ENCODE measurements at places on chromosomes 12 and 14.
A peak's percentile ranks its signal among the peaks of the same experiment; 100 is the strongest.

- no peak for DNase-seq
These were observed 57.2 kb upstream of the RIN3 start for GRCh38 chr14:92456215-92457015.

DNA sequence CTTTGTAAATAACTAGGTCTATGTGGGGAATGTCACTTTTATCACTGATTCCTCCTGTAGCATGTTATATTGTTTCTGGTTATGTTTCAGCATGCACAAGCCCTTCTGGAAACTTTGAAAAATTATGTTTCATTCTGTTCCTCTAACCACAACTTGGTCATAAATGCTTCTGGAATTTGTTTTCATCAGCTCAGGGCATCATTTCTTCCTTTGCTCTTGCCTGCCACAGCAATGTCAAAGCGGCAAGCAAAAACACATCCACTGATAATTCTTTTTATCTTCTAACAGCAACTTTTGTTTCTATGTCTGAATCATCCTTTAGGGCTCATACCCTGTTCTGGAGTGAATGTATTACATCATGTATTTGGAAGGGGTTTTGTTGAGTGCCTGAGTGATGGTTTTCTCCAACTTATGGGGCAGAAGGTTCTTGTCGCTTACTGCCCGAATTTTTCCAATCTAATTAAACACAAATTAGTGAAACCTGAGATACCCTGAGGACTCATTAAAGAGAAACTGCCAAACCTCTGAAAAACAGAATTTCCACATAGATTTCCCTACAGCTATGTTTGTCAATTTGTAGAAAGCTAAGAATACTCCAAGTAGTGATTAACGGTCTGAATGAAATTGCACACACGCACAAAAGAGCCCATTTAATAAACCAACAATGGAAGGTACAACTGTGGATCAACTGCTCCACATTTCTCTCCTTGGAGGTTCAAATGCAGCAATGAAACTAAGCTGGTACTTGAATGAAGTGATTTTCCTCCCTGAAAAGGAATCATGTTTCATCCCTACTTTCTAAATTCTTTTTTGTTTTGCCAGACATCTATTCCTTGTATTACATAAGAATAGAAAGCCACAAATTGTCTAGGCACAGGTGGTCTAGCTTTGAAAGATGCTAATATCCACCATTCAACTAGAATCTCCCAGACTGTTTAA, 173.5 kb upstream of the KRR1 start:
- DNase-seq = no peak

DNA sequence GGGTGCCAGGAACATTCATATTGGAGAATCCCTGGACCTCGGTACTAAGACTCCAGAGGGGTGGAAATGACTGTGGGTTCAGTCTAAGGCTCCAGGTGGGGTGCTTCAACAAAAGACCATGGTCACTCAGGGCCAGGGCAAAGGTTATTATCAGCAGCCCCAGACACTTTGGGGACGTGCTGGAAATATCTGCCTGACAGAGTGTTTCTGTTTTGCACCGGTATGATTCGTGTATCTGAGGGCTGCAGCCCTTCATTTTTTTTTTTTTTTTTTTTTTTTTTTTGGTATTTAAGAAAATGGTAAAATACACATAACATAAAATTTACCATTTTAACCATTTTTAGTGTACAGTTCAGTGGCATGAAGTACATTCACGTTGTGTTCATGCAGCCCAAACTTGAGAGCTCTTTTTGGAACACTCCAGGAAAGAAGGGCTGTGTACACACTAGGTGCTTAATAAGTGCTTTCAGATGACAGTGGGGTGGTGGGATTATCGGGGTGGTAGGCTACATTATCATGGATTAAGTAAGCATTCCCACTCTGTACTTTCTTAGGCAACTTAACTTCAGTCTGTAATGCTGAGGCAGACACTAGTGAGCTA, 120.3 kb downstream of the CHST11 start:
- DNase-seq = no peak

DNA sequence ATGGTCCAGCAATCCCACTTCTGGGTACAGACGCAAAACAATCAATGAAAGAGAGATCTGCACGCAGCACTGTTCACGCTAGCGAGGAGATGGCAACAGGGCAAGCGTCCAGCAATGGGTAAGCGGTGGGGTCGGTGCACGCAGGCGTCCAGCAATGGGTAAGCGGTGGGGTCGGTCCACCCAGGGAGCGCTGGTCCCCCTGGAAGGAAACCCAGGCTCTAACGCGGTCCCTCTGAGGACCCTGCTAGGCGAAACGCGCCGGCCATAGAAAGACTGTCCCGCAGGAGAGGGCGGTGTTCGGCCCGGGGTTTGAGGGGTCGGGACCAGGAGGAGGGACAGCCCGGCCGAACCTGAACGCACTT, 618 bp upstream of the PGAM5 start:
- DNase-seq = no peak

GRCh38 chr12:52271158-52271557, 3.3 kb upstream of the KRT86 start:
- no peak for DNase-seq

- no peak for DNase-seq
These were observed 109.2 kb downstream of the EFCAB11 start for GRCh38 chr14:89845346-89845745.

DNA sequence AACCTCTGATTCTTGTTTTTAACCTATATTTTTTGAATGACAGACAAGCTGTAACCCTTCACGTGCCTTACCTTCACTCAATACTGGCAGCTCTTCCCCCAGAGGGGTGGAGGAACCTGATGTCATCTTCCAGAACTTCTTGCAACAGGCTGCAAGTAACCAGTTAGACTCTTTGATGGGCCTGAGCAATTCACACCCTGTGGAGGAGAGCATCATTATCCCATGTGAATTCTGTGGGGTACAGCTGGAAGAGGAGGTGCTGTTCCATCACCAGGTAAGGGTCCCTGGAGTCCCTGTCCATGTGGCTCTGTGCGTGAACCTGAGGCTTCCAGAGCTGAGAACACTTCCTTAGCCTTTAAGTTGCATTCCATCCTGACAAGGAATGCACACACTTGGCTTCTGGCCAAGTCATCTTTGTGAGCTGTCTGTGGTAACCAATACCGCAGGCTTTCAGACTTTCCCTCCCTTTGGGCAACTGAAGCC, 22.7 kb downstream of the TRAFD1 start:
- no peak for DNase-seq

GRCh38 chr12:111444925-111445725, 39.4 kb downstream of the SH2B3 start:
- peak; percentile 41 for DNase-seq

DNA sequence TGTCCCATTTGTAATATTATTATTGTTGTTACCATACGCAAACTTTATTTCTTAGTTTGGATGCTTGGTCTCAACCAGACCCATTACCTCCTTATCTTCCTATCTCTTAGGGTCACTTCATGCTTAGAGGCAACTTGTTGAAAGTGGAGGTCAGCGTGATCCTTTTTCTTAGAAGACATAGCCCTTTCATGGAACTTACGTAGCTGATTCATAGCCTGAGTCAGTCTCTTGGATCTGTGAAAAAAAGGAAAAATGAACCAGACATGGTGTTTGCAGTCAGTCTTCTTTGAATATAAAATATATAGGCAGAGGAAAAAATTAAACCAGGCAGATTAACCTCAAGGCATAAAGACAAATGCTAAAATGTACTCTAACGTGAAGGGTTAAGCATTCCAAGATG, 613.7 kb downstream of the DIO2 start:
- DNase-seq = no peak

DNA sequence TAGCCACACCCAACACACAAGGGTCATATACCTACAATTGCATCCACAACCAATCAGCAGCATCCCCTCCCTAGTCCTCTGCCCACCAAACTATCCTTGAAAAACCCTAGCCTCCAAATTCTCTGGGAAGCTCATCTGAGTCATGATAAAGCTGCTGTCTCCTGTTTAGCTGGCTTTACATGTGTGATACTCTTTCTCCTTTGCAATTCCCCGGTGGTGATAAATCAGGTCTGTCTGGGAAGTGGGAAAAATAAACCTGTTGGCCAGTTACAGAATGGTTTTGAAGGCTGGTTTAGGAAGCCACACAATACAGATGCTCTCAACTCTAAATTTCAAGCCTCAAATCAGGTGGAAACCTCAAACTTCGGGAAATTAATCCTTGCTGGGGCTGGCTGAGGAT, 41.9 kb downstream of the TMEM132D start:
- no peak for DNase-seq

GRCh38 chr12:89138048-89138852, 214.1 kb downstream of the DUSP6 start:
- no peak for DNase-seq

DNA sequence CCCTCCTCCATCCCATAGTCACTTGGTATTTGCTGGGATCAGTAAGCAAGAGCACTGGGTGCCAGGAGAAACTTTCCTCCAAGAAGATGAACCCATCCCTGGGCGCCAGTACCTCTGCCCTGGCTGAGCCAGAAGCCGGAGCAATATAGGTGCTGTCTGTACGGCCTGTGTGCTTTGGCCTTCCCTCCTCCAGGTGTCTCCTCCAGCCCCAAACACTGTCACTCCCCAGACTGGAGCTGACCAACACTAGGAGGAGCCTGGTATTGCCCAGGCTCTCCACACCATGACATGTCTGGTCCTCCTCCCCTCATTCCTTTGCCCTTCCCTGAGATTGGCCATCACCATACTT, 4.9 kb downstream of the GSTZ1 start:
- no peak for DNase-seq

DNA sequence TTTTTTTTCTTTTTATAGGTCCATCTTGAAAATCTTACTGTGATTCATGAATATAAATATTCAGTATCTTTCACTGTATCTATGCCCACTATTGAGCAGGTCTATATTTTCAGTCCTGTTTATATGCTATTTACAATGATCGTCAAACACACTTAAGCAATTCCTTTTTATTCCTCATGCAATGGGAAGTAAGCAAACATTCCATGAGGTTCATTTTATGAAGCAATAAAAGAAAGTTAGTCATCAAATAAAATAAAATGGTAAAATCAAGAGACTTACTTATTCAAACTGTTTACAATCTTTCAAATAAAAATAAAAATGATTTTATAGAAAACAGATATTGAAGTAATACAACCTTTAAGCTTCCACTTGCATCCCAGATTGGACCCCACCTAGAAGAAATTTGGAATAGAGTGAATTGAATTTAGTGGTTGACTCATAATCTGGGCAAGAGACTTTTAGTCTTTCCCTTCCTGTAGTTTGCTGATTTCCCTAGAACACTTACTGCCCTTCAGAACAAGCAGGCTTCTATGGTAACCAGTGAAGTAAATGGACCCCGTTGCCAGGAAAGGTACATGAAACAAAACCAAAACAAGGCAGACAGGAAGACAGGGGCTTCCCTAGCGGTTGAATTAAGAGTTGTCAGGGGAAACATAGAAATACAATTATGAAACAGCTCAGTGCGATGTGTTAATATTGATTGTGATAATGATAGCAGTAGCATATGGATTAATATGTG, 241.0 kb upstream of the ATP2B1 start:
- DNase-seq = peak; percentile 15

- no peak for DNase-seq
These were observed 173.4 kb upstream of the ATP2B1 start for GRCh38 chr12:89882050-89882449.

- no peak for DNase-seq
These were observed 39.6 kb upstream of the LIN7A start for GRCh38 chr12:80977346-80977745.

GRCh38 chr14:40122968-40123648, 690.9 kb upstream of the FBXO33 start:
- DNase-seq = no peak

DNA sequence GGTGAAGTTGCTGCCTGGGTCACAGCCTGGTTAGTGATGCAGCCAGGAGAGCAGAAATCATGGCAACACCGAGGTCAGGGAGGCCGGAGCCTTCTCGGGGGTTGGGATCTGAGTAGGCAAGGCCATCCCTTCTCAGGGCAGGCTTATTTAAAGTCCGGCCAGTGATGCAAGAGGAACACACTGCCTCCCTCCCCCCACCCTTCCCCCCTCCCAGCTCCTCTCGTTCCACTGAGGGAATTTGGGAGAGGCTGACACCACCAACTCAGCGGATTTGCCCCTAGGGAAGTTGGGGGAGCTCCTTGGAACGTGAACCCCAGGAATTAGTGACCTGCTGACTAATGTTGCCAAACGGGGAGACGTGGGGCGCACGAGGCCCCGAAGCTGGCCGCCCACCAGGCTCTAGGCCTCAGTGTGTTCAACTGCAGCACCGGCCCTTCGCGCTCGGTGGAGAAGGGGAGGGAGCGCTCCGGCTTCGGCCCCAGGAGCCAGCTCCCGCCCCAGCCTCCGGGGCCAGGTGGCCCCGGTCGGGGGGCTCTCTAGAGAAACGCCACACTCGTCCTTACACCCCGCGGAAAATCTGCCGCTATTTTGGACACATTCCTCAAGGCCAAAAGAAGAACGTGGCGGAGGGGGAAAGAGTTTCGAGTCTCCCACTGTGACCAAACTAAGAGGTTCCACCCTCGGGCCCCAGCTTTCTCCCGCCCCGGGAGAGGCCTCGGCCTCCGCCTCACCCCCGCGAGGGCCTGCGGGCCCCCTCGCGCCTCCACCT, 1.6 kb downstream of the CTDSP2 start:
- no peak for DNase-seq

DNA sequence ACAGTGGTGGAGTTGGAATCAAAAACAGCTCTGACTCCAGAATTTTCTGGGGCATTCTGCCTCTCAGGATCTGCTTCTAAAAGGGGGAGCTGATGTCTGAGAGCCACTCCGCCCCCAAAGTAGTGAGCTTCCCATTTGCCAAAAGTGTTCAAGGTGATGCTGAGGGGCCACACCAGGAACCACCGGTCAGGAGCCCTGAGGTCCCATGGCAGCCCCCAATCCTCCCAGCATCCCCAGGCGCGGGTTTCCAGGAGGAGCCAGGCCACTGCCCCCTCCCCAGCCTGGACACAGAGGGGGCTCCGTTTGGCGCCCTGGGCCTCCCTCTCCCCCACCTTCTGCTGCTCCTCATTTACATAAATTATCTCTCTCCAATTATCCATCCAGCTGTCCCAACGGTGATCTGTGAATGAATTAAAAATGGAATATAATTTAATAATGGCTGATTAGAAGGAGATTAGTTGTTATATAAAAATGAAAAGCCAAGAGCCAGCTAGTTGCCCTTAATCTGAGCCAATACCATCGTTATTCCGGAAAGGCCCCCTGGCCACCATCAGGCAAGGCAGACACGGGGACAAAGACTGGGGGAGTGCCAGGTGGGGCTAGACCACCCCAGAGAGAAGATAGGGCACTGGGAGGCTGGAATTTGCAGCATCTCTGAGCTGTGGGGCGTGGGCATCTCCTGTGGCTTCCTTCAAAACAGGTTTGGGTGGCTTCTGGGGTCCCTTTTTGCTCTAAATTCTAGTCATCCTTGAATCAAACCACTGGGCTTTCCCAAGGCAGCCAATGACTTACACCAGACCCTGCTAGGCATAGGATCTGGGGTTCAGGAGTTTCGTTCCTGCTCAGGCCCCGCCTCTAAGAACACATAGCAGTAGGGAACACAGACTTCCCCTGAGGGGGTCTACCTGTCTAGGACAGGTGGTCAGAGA, 19.7 kb upstream of the VSX2 start:
- no peak for DNase-seq

DNA sequence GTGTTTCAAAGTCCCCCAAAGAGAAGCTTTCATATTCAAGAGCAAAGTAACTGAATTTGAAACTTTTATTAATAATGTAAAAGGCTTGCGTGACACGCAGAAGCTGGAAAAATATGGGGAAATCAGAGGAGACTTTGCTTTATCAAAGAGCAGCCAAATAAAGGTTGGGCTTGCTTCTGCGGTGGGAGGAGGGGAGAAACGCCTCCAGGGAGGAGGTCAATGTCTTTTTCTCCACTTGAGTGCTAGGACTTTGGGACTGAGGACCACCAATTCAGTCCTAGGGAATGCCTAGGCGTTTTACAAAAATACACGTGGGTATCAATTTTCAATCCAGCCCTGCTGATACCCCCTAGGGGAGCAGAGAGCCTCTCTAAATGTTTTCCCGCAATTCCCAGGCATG, 60.9 kb upstream of the FZD10 start:
- DNase-seq = no peak
